ENCODE measurements at places on chromosomes 6 and 20.

- DNase-seq, result no peak
Measured at GRCh38 chr20:37356961-37357371, 11.0 kb downstream of the SRC start.

DNA sequence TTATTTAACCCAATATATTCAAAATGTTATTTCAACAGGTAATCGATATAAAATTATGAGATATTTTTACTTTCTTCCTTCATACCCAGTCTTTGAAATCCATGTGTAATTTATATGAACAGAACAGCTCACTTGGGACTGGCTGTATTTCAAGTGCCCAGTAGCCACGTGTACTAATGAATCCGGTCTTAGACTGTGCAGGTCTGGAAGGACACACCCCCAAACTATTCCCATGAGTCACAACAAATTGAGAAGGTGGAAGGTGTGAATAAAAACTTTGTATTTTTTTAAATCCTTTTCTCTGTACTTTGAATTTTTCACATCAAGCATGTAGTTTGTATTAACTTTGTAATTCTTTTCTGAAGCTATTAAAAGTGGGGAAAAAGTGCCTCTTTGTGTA, 2.8 kb downstream of the UNC5CL start:
- DNase-seq, result no peak

- DNase-seq, result no peak
Measured at GRCh38 chr6:34238585-34239499, 2.2 kb downstream of the HMGA1 start.

- DNase-seq, result no peak
Measured at GRCh38 chr6:142339113-142339512, 37.3 kb downstream of the ADGRG6 start.
